Fibroblast of skin of right quadriceps (primary cell): ENCODE measurements at places on chromosomes 1 and 21.

DNA sequence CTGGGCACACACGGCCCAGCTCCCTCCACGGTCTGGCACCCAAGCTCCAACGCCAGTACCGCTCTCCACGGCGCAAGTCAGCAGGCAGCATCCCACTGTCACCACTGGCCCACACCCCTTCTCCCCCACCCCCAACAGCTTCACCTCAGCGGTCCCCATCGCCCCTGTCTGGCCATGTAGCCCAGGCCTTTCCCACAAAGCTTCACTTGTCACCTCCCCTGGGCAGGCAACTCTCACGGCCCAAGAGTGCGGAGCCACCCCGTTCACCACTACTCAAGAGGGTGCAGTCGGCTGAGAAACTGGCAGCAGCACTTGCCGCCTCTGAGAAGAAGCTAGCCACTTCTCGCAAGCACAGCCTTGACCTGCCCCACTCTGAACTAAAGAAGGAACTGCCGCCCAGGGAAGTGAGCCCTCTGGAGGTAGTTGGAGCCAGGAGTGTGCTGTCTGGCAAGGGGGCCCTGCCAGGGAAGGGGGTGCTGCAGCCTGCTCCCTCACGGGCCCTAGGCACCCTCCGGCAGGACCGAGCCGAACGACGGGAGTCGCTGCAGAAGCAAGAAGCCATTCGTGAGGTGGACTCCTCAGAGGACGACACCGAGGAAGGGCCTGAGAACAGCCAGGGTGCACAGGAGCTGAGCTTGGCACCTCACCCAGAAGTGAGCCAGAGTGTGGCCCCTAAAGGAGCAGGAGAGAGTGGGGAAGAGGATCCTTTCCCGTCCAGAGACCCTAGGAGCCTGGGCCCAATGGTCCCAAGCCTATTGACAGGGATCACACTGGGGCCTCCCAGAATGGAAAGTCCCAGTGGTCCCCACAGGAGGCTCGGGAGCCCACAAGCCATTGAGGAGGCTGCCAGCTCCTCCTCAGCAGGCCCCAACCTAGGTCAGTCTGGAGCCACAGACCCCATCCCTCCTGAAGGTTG is 97.6 kb downstream of the PIK3R3 start:
- DNase-seq, result no peak

DNA sequence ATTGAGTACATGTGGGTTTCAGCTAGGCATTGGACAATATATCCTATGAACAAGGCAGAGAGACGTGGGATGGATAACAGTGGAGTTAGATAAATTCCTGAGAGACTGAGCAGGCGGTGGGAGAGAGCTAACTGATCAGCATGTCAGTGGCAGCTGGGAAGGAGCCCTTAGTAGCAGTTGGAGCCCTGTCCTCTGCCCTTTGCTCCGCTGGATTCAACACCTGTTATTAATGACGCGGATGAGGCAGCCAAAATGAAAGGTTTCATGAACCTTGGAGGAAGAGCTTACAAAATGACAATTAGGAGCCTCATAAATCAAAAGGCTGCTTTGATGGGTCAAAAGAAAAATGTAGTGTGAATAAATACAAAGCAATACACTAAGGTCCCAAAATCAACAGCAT is 16.1 kb downstream of the UBIAD1 start:
- no peak for DNase-seq

- DNase-seq, result no peak
Observed at GRCh38 chr21:42862774-42863503, 16.4 kb downstream of the WDR4 start.

DNA sequence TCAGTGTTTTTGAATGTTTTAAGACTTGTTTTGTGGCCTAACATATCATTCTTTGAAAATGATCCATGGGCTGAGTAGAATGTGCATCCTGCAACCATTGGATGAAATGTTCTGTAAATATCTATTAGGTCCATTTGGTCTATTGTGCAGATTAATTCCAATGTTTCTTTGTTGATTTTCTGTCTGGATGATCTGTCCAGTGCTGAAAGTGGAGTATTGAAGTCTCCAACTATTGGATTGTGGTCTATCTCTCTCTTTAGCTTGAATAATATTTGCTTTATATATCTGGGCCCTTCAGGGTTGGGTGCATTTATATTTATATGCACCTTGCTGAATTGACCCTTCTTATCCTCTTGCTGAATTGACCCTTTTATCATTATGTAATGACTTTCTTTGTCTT is 181.5 kb downstream of the DNAH14 start:
- no peak for DNase-seq

- peak; percentile 43 for DNase-seq
Observed at GRCh38 chr1:197725044-197725443, 50.2 kb downstream of the DENND1B start.

GRCh38 chr1:96365076-96365475 is 356.5 kb upstream of the PTBP2 start:
- no peak for DNase-seq

DNA sequence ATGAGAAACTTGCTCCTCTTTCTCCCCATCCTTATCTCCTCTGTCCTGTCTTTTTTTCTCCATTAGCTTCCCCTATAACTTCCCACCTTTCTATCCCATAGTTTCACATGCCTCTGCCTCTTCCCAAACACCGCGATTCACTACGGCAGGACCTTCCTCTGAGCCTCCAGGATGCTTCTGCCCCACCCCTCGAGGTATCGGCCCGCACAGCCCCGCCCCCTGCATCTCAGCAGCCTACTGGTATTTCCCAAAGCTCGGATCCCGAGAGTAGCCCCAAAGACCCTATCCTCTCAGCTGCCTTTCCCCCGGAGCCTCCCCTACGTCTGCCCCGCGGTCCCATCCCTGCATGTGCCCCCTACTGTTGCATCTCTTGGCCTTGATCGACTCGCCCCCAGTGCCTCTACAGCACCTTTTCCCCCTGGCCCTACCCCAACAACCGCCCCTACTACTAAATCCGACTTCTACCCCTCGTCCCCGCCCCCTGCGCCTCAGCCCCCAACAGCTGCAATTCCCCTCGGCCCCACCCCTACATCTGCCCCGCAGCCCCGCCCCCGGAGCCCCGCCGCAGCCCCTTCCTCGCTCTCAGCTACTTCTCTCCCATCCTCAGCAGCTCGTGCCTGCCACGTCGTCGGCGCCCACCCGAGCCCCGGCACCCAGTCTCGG is 512 bp downstream of the PIAS3 start:
- peak; percentile 38 for DNase-seq

- DNase-seq, result peak; percentile 17
Observed at GRCh38 chr1:82226186-82226505, 425.4 kb downstream of the ADGRL2 start.

- DNase-seq, result no peak
Observed at GRCh38 chr1:175116210-175116798, 48.7 kb downstream of the TNN start.

DNA sequence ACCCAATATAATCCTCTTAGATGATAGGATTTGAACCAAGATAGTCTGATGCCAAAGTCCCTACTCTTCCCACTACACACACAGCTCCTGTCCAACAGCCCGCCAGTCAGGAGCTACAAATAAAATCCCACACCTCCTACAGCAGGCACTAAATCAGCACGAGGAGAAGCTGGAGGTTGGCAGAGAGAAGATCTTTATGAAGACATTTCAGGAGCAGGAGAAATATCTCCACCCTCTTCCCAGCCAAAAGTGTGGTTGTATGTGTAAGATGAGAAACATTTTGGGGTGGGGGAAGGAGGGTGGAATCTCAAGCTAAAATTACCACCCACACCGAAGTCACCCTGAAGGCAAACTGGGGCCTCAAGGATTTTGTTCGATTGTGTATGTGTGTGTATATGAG is 54.5 kb downstream of the PLXNA2 start:
- DNase-seq, result no peak

- DNase-seq, result no peak
Observed at GRCh38 chr1:200653022-200653462, 16.7 kb downstream of the DDX59 start.

DNA sequence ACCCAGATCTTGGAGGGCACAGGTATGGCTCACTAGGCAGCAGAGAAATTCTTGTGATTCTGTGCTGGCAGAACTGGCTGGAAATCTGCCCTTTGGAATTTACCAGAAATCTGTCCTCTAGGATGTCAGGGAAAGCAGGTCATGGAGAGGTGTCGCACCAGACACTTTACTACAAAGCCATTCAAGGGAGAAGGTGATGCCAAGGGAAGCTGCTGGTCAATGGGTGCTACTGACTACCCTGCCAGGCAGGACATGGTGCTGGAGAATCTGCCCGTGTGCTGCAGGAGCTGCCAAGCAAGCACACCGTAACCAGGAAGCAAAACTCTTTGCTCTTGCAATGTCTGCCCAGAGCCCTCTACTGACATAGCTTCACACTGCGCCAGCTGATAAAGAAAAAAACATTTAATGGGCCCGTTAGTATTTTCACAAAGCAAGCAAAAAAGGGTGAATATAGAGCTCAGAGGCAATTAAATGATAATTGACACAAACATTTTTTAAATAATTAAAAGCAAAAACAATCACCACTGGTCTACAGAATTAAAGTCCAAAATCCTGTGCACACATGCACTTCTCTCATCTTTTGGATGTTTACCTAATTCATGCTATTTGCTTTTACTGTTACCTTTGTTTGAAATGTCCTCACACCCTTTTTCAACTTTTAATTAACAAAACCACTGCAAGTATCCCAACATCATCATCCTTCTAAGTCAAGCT is 7.2 kb upstream of the FBXO28 start:
- DNase-seq, result peak; percentile 41

DNA sequence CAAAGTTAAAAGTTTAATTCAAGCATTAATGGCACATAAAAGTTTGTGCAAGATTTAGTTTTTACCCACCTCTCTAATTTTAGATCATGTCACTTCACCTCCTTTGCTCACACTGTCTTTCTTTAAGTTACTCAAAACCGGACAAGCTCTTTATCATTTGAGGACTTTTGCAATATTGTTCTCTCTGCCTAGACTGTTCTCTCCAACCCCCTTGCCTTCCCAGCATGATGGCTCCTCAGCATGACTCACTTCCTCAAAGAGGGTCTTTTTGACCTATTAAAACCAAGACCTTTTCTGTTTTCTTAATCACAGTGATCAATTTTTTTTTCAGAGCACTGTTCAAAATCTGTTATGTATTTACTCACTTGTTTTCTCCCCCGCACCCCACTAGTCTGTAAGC is 61.3 kb downstream of the XKR8 start:
- DNase-seq, result no peak

GRCh38 chr1:15226388-15227255 is 20.4 kb upstream of the FHAD1 start:
- no peak for DNase-seq

- no peak for DNase-seq
Observed at GRCh38 chr1:223019256-223019655, 123.8 kb downstream of the TLR5 start.

GRCh38 chr1:45272913-45273371 is 53.8 kb upstream of the HPDL start:
- peak; percentile 33 for DNase-seq

- no peak for DNase-seq
Observed at GRCh38 chr1:173424143-173424542, 53.0 kb upstream of the PRDX6 start.

- DNase-seq, result no peak
Observed at GRCh38 chr1:41093826-41094225, 72.3 kb upstream of the SLFNL1 start.

- DNase-seq, result peak; percentile 84
Observed at GRCh38 chr21:31354604-31355443, 10.8 kb upstream of the TIAM1 start.

DNA sequence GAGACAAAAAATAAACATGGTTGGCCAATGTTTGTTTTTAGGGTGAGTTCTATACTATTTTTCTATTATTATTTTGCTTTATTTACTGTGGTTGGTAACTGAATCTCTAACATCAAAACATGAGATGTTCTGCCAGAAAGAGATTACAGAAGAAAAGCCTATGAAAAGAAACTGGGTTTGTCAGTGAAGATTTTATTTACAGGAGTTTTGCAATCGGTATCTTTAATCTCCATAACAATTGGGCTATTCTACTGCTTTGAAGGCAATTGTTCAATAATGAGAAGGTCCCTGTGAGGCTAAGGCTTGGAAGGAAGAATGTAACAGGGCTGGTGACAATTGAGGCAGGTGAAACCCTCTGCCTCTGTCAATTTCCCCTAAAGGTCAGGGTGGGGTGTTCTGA is 155.5 kb downstream of the CLIC6 start:
- no peak for DNase-seq

DNA sequence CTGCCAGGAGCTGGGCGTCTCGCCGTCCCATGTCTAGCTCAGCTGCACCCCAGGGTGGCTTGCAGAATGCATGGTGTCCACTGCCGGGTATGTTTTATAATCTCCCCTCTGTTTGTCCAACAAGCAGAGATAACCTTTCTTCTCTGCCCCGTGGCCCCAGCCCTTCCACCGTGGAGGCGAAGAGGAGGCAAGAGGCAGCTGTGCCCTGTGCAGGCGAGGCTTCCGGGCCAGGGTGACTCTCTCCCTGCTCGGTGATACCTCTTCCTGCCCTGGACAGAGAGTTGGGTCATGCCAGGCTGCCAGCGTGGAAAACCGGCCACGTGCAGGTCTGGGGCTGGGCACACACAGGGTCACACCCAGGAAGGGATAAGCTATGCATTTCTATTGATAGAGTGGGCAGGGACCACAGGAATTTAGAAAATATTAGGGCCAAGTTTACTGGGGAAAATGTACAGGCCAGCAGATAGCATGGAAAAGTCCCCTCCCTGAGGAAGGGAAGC is at the start of gene TFF2:
Gene TFF2, minus strand, starts transcription at position 68 of the 500 bp plus-strand sequence. Its CDS starts 37 bp downstream, at position 31.
- no peak for DNase-seq

GRCh38 chr1:154483941-154484803 is 17.8 kb upstream of the TDRD10 start:
- peak; percentile 5 for DNase-seq

DNA sequence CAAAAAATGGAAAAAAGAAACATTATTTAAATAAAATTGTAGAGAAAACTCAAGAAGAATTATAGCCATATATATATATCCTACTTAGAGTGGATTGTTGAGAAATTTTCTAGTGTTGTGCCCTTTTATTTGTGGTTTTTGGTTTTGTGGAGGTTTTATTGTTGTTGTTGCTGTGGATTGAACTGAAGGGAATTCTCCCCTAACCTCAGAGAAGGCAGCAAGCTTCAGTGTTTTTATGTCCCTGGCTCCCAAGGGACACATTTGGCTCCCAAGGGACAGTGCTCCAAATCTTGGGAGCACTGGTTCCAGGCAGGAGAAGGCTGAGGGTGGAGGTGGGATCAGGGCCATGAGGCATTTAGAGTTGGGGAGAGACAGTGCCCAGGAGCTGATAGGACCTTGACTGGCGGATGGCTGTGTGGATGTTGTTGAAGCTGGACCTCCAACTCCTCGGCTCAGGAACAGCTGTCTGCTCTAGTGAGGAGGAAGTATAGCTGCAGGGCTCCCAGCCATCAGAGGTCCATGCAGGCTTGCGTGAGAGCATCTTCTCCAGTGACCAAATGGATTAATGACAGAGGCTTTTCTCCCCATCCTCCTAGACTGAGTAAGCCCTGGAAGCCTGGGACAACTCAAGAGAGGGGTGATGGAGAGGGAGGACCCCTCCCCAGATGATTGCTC is 100.5 kb downstream of the TEX35 start:
- peak; percentile 50 for DNase-seq

- peak; percentile 58 for DNase-seq
Observed at GRCh38 chr1:20601129-20601825, 12.4 kb downstream of the CDA start.

DNA sequence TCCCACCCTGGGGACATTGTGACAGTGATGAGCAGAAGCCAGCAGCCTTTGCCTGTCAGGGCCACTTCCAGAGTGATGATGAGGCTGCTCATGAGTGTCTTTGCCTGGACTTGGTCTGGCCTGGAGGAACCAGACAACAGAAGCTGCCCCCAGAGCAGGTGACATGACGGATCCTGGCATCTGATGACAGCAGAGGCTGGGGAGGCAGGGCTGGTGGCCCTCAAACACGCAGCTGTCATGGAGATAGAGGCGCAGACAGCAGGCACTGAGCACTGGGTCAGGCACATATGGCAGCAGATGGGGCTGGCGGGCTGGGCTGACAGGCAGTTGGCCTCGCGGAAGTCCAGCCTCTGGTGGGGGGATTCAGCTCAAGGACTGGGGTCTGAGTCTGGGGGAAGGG is 66.4 kb upstream of the STUM start:
- DNase-seq, result no peak
